ENCODE measurements at places on chromosomes 4 and X.

GRCh38 chr4:40200875-40201801, 4.3 kb downstream of the RHOH start:
- H3K27ac ChIP-seq: peak overlapping the region; percentile 98
- no peak for DNase-seq
- peaks cover 39% of the 10 kb centered on the region for H3K4me1 ChIP-seq
- H3K4me3 ChIP-seq: peak overlapping the region; percentile 93
- peaks cover 82% of the 10 kb centered on the region for H3K36me3 ChIP-seq

DNA sequence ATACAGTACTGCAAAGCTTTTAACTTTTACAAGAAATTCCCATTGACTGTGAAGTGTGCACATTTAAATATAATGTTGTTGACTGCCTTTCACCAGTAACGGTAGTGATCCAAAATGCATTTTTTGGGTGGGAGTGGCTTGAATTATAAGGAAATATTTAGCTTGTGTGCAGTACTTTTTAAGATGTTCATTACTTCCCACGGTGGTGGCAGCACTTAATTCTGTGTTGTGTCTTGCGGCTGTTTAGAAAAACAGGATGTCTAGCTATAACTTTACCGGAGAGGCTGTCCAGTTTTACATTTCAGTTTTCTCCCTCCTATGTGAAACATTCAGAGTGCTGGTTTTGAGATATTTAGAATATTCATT, 1.7 kb downstream of the TMEM131L start:
- no peak for DNase-seq
- peak overlapping the region; percentile 93 for H3K4me3 ChIP-seq
- H3K27ac ChIP-seq: peak overlapping the region; percentile 88

DNA sequence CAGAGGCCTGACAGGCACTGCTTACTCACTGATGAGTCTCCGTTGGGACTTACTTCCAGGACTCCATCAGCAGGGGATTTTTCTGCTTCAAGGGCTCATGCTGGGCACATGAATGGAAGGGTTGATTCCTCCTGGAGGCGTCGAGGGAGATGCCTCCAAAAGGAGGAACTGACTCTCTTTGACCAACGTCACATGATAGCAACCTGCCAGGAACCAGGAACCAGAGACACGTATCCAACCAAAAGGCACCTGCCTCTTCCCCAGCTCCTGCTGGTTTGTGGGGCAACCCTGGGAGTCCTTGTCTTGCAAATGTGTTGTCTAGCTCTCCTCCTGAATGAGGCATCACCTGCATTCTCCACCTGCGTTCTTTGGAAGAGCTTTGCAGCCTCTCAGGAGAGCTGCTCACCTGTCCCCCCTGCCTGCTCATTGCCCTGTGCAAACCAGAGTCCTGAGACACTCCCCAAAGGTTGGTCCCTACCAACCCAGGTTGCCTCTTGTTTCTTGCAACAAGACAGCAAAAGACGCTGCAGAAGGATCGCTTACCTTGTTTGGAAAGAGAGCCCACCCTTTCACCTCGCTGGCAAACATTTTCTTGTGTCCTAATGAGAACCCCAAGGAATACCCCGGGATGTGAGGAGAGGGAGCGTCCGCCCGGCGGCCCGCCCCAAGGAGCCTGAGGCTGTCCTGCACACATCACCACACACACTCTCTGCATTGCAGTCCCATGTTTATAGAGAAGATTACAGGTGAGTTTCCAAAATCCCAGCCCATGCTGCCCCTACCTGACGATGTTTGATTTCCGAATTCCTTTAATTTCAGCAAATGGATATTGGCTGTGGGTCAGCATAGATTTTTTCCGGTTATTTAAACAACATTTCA, 30.5 kb upstream of the SHOX start:
- no peaks in the 10 kb centered on the region for H3K4me1 ChIP-seq
- no peaks in the 10 kb centered on the region for H3K27me3 ChIP-seq
- H3K27ac ChIP-seq: no peak overlapping the region
- H3K36me3 ChIP-seq: peaks cover 3% of the 10 kb centered on the region

DNA sequence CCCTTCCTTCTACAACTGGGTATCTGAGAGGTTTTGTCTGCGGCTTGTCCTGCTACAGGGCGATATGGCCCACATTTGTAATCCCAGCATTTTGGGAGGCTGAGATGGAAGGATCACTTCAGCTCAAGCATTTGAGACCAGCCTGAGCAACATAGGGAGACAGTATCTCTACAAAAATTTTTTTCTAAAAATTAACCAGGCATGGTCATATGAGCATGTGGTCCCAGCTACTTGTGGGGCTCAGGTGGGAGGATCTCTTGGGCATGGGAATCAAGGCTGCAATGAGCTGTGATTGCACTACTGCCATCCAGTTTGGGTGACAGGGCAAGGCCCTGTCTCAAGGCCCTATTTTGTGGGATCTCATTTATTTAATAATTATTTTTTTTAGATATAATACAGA, 420.6 kb upstream of the PABPC4L start:
- H3K27ac ChIP-seq: no peak overlapping the region
- no peaks in the 10 kb centered on the region for H3K4me1 ChIP-seq
- no peaks in the 10 kb centered on the region for H3K36me3 ChIP-seq
- no peak overlapping the region for H3K4me3 ChIP-seq

GRCh38 chr4:169225058-169225751, 45.6 kb downstream of the SH3RF1 start:
- no peak overlapping the region for H3K27ac ChIP-seq
- H3K4me3 ChIP-seq: no peak overlapping the region
- H3K36me3 ChIP-seq: no peaks in the 10 kb centered on the region
- H3K4me1 ChIP-seq: no peaks in the 10 kb centered on the region

DNA sequence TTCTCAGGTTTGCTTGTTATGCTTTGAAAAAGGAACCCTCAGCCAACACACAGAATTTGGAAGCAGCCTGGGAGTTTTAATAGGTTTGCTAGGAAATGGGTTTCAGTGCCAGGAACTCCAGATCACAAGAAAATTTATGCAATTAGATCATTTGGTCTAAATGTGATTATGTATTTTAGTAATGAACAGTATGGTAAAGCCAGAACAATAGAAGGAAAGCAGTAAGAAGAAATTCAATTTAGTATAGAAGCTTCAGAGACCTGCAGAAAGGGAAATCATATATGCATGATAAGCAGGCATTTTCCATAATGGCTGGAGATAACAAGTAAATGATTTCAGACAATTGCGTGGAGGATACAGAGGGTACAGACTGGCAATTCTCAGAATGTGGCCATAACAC, 184.7 kb downstream of the KCNIP4 start:
- H3K4me1 ChIP-seq: no peaks in the 10 kb centered on the region
- DNase-seq: no peak
- H3K27me3 ChIP-seq: no peaks in the 10 kb centered on the region
- H3K4me3 ChIP-seq: no peak overlapping the region

DNA sequence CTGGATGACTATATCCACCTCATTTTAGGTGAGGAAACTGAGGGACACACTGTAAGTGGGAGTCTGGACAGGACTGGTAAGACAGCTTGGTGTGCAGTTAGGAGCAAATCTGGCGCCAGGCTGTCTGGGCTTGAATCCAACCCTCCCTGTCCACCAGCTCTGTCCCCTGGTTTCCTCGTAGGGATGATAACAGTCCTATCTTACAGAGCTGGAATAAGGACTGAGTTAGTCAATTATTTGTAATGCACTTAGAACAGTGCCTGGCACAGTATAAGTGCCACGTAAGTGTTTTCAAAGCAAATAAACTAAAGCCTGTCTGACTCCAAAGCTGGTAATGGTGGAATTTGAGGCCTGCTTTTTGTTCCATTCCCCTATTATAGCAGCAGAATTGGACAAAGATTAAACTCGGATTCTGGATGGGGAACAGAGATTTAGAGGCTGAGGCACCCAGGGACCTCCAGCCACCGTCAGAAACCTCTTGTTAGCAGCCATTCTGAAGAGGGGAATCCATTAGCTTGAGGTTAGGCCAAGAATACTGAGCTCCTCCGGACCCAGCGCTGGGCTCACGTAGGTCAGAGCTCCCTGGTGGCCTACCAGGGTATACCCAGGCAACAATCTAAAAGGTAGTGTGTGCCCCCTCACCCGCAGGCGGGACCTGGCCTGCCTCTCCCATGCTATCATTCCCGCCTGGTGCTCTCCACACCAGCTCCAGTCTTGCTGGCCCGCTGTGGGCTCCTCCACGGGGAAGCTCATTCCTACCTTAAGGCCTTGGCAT, 102.1 kb downstream of the UCHL1 start:
- no peak overlapping the region for H3K4me3 ChIP-seq
- H3K27me3 ChIP-seq: peaks cover 38% of the 10 kb centered on the region
- H3K36me3 ChIP-seq: no peaks in the 10 kb centered on the region
- H3K27ac ChIP-seq: no peak overlapping the region
- no peaks in the 10 kb centered on the region for H3K4me1 ChIP-seq
- DNase-seq: no peak

GRCh38 chr4:129515356-129515755, 419.4 kb downstream of the C4orf33 start:
- DNase-seq: no peak
- no peaks in the 10 kb centered on the region for H3K36me3 ChIP-seq
- H3K4me3 ChIP-seq: no peak overlapping the region
- H3K27ac ChIP-seq: no peak overlapping the region
- H3K4me1 ChIP-seq: no peaks in the 10 kb centered on the region
- no peaks in the 10 kb centered on the region for H3K27me3 ChIP-seq

DNA sequence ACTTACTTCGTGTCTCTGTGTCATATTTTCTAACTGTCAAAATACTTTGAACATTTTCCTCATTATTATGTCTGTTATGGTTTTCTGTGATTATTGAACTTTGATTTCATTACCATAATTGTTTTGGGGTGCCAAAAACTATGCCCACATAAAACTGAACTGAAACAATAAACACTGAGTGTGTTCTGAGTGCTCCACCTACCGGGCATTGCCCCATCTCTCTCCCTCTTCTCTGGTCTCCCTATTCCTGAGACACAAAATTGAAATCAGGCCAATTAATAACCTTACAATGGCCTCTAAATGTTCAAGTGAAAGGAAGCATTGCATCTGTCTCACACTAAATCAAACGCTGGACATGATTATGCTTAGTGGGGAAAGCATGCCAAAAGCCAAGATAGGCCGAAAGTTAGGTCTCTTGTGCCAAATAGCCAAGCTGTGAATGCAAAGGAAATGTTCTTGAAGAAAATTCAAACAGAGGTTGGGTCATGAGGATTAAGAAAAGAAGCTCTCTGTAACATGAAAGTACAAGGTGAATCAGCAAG, 972.3 kb downstream of the PCDH7 start:
- no peak overlapping the region for H3K27ac ChIP-seq
- DNase-seq: no peak
- H3K4me1 ChIP-seq: no peaks in the 10 kb centered on the region

- H3K4me3 ChIP-seq: no peak overlapping the region
- peaks cover 13% of the 10 kb centered on the region for H3K4me1 ChIP-seq
- no peak overlapping the region for H3K27ac ChIP-seq
- H3K36me3 ChIP-seq: no peaks in the 10 kb centered on the region
- no peaks in the 10 kb centered on the region for H3K27me3 ChIP-seq
These were observed 12.3 kb upstream of the RAP2C start for GRCh38 chrX:132231587-132231986.

DNA sequence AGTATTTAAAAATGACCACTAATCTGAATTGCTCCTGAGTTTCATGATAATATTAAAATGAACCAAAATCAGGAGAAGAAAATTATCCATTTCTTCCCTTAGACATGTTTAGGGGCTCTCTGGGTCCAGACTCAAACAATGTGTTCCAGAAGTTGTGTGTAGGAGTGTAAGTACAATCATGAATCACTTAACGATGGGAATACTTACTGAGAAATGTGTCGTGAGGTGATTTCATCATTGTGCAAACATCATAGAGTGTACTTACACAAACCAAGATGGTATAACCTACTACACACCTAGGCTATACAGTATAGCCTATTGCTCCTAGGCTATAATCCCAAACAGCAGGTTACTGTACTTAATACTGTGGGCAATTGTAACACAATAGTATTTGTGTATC, 74.8 kb downstream of the STPG2 start:
- no peak overlapping the region for H3K27ac ChIP-seq
- H3K4me3 ChIP-seq: no peak overlapping the region
- no peaks in the 10 kb centered on the region for H3K36me3 ChIP-seq
- H3K27me3 ChIP-seq: no peaks in the 10 kb centered on the region
- no peak for DNase-seq

GRCh38 chrX:129007631-129008030, 515.7 kb downstream of the SMARCA1 start:
- H3K4me1 ChIP-seq: no peaks in the 10 kb centered on the region
- H3K4me3 ChIP-seq: no peak overlapping the region
- no peaks in the 10 kb centered on the region for H3K27me3 ChIP-seq
- no peak for DNase-seq
- H3K36me3 ChIP-seq: no peaks in the 10 kb centered on the region

DNA sequence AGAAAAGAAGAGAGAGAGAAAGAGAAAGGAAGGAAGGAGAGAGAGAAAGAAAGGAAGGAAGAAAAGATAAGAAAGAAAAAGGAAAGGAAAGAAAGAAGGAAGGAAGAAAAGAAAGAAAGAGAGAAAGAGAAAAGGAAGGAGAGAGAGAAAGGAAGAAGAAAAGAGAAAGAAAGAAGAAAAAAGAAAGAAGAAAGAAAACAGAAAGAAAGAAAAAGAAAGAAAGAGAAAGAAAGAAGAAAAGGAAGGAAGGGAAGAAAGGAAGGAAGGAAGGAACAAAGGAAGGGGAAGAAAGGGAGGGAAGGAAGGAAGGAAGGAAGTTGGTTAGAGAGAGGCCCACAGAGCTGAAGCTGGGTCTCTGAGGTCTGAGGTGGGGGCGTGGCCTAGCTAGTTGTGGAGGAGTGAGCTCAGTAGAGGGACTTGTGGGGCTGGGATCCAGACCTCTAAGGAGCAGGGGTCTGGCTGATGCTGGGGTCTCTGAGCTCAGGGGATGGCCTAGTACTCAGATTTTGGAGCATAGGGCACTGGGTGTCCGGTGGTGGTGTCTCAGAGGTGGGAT, 27.1 kb upstream of the PDZD4 start:
- no peak overlapping the region for H3K27ac ChIP-seq
- H3K36me3 ChIP-seq: no peaks in the 10 kb centered on the region
- H3K4me1 ChIP-seq: no peaks in the 10 kb centered on the region
- DNase-seq: no peak
- no peaks in the 10 kb centered on the region for H3K27me3 ChIP-seq

DNA sequence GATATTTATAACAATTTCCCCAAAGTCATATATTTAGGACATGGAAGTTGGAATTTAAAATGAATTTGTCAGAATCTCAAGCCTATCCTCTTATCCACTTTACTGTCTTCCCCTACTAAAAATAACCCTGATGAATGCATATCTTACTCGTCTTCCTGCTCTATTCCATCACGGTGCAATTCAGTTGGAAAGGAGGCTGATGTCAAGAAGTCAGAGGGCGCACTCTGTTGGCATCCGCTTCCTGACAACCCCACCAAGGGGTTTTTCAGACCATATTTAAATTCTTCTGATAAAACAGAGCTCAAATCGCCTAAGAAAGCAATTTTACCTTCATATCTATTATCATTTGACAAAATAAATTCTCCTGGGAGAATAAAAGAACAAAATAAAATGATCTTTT, 233.5 kb downstream of the ARHGAP24 start:
- H3K27ac ChIP-seq: no peak overlapping the region
- H3K27me3 ChIP-seq: no peaks in the 10 kb centered on the region
- no peaks in the 10 kb centered on the region for H3K36me3 ChIP-seq
- H3K4me1 ChIP-seq: no peaks in the 10 kb centered on the region
- no peak overlapping the region for H3K4me3 ChIP-seq

DNA sequence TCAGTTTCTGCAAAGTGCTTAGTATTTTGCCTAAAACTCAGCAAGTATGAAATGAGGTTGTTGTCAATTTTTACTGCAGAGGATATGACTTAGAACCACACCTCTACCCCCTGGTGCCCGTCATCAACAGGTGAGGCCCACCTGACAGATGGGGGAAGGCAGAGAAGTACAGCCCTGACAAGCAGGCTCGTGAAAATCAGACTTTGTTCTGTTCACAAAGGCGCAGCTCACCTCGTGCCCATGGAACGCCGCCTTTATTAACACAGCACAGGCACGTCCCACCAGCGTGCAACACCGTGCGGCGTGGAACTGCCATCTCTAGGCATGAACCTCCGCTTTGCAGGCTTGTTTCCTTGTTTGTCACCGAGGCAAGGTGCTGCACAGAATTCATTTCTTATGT, 13.3 kb downstream of the CYP4V2 start:
- peaks cover 12% of the 10 kb centered on the region for H3K36me3 ChIP-seq
- H3K27me3 ChIP-seq: no peaks in the 10 kb centered on the region
- peak; percentile 17 for DNase-seq
- H3K4me1 ChIP-seq: peaks cover 25% of the 10 kb centered on the region

Data from activated CD4-positive, alpha-beta memory T cell treated with anti-CD3 and anti-CD28 coated beads for 36 hours (primary cell).